Colonic mucosa (tissue), 4 donors: ENCODE measurements at places on chromosomes 5 and 9. TPM values are rescaled to one million over a fixed set of nuclear protein-coding genes. Genes with fewer than 3 reads are reported as not detected.

GRCh38 chr9:127980060-127980705 lies 606 bp downstream of the EEIG1 start:
- H3K27me3 ChIP-seq = no peaks in the 10 kb centered on the region
- DNase-seq = peak; percentile 72
- peaks cover 21% of the 10 kb centered on the region for H3K4me1 ChIP-seq

DNA sequence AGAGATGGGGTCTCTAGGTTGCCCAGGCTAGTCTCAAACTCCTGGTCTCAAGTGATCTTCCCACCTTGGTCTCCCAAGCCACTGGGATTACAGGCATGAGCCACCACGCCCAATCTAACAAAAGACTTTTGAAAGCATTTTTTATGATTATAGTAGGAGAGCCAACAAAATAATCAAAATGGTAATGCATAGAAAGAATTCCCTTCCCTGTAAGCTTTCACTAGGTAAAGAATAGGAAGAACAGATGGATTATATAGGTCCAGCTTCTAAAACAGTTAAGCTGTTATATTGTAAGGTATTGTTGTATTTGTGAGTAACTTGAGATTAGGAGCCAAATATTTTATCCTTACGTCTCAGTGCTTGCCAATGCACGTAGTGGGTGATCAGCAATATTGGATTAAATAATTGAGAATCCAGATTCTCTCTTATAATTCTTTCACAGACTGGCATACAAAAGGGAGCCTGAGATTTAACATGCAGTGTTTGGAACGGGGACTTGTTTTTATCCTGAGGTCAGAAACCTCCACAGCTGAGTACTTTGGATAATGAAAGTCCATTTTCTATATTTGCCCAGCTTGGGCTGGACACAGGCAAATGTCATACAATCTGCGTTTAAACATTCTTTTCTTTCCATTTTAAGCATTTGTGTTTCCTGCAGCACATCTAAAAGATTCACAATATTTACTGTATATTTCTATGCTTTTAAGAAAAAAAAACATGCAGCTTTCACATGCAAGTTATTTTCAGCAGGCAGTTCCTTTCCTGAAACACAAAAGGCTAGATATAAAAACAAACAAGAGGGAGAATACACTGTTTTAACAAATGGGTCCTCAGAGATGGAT lies 238.4 kb downstream of the ARRDC3 start:
- H3K27me3 ChIP-seq = no peaks in the 10 kb centered on the region
- no peaks in the 10 kb centered on the region for H3K36me3 ChIP-seq
- DNase-seq = no peak
- H3K27ac ChIP-seq = peak overlapping the region; percentile 20

DNA sequence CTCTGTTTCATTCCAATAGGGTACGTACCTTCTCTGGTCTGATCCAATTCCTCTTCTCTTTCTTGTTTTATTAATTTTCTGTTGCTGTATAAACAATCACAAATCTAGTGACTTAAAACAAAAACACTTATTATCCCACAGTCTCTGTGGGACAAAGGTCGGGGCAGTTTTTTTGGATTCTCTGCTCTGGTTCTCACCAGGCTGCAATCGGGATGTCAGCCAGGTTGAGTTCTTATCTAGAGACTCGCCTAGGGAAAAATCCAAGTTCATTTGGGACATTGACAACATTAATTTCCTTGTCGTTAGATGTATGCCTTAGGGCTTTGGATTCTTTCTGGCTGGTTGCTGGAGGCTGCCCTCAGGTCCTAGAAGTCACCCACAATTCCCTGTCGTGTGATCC lies 430.5 kb upstream of the RORB start:
- H3K27me3 ChIP-seq = no peaks in the 10 kb centered on the region
- no peak overlapping the region for H3K27ac ChIP-seq
- no peak overlapping the region for H3K4me3 ChIP-seq
- H3K4me1 ChIP-seq = no peaks in the 10 kb centered on the region

DNA sequence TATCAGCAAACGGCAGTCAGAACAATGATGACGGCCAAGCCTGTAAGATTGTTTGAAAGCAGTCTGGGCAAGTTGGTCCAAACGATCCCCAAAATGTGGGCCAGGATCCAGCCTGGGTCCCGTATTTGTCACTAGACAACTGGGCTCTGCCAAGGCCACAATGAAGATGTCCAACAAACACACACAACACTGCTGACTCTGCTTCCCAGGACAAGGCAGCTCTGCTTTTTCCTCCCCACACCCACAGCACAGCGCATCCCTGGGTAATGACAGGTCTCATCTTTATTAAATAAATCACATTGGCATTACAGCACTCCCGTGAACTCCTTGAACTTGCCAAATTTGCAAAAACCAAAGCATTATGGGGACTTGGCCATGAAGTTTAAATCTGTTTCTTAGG lies 424.1 kb upstream of the ACTBL2 start:
- H3K36me3 ChIP-seq = no peaks in the 10 kb centered on the region
- no peaks in the 10 kb centered on the region for H3K27me3 ChIP-seq
- H3K27ac ChIP-seq = no peak overlapping the region
- no peak overlapping the region for H3K4me3 ChIP-seq
- H3K4me1 ChIP-seq = no peaks in the 10 kb centered on the region

DNA sequence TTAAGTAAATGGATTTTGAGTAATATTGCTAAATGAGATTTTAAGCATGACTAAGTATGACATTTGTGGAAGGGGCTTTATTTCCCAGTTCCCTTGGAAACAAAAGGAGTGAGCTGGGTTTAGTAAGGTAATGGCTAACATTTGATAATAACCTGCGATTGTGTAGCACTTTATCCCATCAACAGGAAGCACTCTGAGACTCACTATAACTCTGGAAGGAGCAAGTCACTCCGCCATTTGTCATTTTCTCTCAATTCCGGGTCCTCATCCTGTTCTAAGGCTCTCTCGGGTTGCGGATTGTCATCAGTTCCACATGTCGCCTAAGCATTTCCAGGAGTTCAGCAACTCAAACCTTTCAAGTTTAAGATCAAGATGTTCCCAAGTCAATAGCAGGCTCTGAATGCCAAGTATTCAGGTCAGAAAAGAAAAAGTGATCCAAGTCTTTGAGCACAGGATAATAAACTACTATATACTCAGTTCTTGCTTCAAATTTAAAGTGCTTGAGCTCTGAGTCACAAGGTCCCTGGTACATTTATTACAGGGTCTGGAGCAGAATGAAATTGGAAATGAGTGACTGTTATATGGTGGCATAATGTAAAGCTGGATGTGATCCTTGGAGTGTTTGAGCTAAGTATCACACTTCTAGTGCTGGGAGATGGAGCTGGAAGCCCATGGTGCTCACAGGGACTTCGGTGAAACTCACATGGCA lies 39.3 kb downstream of the CAPSL start:
- no peak overlapping the region for H3K4me3 ChIP-seq
- no peak for DNase-seq
- no peaks in the 10 kb centered on the region for H3K36me3 ChIP-seq
- H3K27ac ChIP-seq = no peak overlapping the region
- H3K27me3 ChIP-seq = no peaks in the 10 kb centered on the region

DNA sequence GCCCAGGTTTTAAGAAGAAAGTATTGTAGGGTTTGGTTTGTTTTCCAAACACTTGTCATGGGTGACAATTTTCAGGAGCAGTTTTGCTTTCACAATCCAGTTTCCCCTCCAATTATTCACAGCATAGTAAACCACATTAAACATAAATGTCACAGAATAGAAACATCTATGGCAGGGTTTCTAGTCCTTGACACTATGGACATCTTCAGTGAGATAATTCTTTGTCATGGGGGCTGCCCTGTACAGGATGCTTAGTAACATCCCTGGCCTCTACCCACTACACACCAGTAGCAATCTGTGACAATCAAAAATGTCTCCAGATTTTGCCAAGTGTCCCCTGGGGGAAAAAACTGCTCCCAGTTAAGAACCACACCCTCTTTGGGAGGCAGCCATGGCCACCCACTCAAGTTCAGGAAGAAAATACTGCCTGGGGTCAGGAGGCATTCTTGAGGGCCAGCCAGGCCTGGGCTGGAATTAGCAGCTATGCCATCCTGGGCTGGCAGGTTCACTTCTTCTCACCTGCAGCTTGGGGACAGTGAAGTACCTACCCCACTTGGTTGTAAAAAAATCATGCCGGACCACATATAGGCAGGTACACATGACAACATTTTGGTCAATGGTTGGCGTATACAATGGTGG lies 116.3 kb downstream of the HSD17B3 start:
- no peaks in the 10 kb centered on the region for H3K4me1 ChIP-seq
- H3K27me3 ChIP-seq = no peaks in the 10 kb centered on the region

ARSI gene
- 0.69 TPM for total RNA-seq

MEF2C gene
- 7.3 TPM for total RNA-seq

IL33 gene
- 16.4 TPM for total RNA-seq

WDR31 gene
- total RNA-seq = 3.5 TPM

FBN2 gene
- 1.8 TPM for total RNA-seq
